ENCODE measurements at places on chromosomes 5 and 9.
A peak's percentile ranks its signal among the peaks of the same experiment; 100 is the strongest.

DNA sequence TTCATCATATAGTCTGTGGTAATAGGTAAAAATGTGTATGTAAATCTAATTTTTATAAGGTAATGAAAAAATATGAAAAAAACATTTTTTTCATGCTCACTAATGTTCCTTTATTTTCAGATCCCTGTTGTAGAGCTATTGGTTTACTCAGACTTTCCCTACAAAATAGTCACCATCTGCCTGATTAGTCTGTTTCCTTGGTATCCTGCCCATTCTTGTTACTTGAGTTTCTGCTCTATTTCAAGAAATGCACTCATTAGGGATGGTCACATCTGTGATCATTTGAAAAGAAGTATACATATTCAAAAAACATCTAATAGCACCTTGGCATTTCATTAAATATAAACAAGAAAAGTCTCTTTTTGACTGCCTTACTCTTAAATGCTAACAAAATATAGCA lies 21.6 kb upstream of the RASA1 start:
- no peak for DNase-seq
- H3K4me1 ChIP-seq = peaks cover 2% of the 10 kb centered on the region
- H3K27me3 ChIP-seq = peaks cover 5% of the 10 kb centered on the region
- no peak overlapping the region for H3K4me3 ChIP-seq
- H3K36me3 ChIP-seq = no peaks in the 10 kb centered on the region

DNA sequence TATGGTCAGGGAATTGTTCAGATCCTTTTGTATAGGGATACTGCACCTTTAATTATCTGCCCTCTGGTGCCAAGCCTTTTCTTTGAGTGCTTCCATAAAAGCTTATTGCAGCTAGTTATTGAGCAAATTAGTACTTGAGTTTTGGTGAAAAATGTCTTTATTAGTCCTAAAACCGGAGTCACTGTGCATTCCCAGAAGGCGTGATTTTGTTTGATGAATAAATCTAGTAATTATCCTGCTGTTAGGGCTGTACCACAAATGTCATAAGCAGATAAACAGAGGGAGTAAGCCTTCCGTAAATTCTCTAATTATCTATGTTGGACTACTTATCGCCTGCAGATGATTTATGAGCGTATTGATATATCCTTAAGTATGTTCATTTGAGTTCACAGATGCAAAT lies 620.7 kb upstream of the ARRDC3 start:
- no peak overlapping the region for H3K27ac ChIP-seq
- H3K36me3 ChIP-seq = no peaks in the 10 kb centered on the region
- no peak overlapping the region for H3K4me3 ChIP-seq
- no peaks in the 10 kb centered on the region for H3K4me1 ChIP-seq

- no peaks in the 10 kb centered on the region for H3K4me1 ChIP-seq
- no peak overlapping the region for H3K4me3 ChIP-seq
- DNase-seq = no peak
- H3K36me3 ChIP-seq = no peaks in the 10 kb centered on the region
- H3K27me3 ChIP-seq = peaks cover 10% of the 10 kb centered on the region
- H3K27ac ChIP-seq = no peak overlapping the region
These were observed 8.9 kb downstream of the OR13J1 start for GRCh38 chr9:35861161-35861897.

GRCh38 chr9:12854221-12854620 lies 79.4 kb downstream of the LURAP1L start:
- H3K4me3 ChIP-seq = no peak overlapping the region
- H3K27me3 ChIP-seq = no peaks in the 10 kb centered on the region
- H3K4me1 ChIP-seq = no peaks in the 10 kb centered on the region
- DNase-seq = no peak
- no peaks in the 10 kb centered on the region for H3K36me3 ChIP-seq

GRCh38 chr5:107418902-107419301 lies 251.8 kb downstream of the EFNA5 start:
- no peak for DNase-seq
- no peaks in the 10 kb centered on the region for H3K4me1 ChIP-seq
- H3K27ac ChIP-seq = no peak overlapping the region
- peaks cover 23% of the 10 kb centered on the region for H3K27me3 ChIP-seq
- H3K36me3 ChIP-seq = no peaks in the 10 kb centered on the region

DNA sequence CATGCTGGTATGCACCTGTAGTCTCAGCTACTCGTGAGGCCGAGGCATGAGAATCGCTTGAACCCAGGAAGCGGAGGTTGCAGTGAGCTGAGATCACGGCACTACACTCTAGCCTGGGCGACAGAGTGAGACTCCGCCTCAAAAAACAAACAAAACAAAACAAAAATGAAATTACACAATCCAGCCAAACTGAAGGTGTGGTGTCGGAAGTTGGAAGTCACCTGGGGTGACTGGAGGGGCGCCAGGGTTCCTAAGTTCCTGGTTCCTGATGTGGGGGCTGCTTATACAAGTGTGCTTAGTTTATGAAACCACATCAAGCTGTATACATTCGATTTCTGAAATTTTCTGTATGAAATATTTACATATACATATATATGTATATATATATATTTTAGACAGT lies 3.7 kb upstream of the DOLPP1 start:
- H3K36me3 ChIP-seq = no peaks in the 10 kb centered on the region
- DNase-seq = no peak
- peaks cover 13% of the 10 kb centered on the region for H3K4me1 ChIP-seq
- H3K4me3 ChIP-seq = no peak overlapping the region
- H3K27me3 ChIP-seq = no peaks in the 10 kb centered on the region

GRCh38 chr9:14072850-14073249 lies 241.1 kb downstream of the NFIB start:
- H3K36me3 ChIP-seq = no peaks in the 10 kb centered on the region
- DNase-seq = no peak
- H3K27me3 ChIP-seq = no peaks in the 10 kb centered on the region
- H3K27ac ChIP-seq = no peak overlapping the region

DNA sequence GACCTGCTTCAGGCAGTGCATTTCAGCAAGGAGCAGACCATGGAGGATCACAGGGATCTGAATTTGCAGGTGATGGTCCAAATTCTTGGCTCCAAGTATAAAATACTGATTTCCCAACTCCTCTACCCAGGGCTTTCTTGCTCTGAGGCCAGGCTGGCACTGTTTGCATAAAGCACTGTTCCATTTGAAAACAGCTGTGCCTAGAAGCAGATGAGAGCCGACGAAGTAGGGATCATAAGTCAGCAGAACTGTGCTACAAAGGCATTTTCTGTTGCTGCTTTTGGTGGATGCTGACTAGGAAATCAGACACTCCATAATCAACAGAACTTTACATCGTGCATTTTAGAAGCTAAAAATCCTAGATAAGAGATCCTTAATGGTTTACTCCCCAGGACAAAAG lies 126.4 kb downstream of the MAT2B start:
- no peak overlapping the region for H3K4me3 ChIP-seq
- DNase-seq = no peak

- DNase-seq = no peak
- H3K4me1 ChIP-seq = no peaks in the 10 kb centered on the region
- H3K27me3 ChIP-seq = peaks cover 6% of the 10 kb centered on the region
- H3K36me3 ChIP-seq = peaks cover 5% of the 10 kb centered on the region
These were observed 114.8 kb upstream of the FAM120A start for GRCh38 chr9:93336720-93337119.

DNA sequence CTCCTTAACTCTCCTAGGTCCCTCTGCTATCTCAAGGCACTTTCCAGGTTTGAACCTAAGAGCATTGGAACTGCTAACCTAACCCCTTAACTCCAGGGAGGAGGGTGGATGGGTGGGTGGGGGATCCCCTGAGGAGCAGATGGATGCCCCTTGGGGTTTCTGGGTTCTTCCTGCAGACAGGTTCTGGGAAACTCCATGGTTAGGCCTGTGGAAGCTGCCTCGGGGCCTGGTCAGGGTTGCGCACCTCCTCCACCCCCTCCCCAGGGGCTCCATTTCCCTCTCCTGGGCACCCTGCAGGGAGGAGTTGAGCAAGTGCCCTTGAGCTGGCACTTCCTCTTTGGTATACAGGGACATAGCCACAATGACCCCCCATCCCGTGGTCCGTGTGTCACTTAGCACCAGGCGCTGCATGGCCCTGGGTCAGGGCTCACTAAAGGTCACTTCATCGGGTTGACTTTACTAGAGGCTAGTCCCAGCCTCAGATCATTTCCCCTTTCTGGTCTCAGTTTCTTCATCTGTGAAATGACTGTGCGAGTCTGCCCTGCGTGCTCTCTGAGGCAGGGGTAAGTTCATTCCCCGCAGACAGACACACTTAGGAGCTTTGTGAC lies 16.0 kb downstream of the CXXC5 start:
- H3K4me3 ChIP-seq = no peak overlapping the region
- no peak overlapping the region for H3K27ac ChIP-seq

- peaks cover 3% of the 10 kb centered on the region for H3K4me1 ChIP-seq
- peaks cover 45% of the 10 kb centered on the region for H3K36me3 ChIP-seq
- H3K27me3 ChIP-seq = no peaks in the 10 kb centered on the region
- DNase-seq = no peak
- no peak overlapping the region for H3K27ac ChIP-seq
- no peak overlapping the region for H3K4me3 ChIP-seq
These were observed 134.2 kb downstream of the ARHGAP26 start for GRCh38 chr5:142904416-142904815.

GRCh38 chr5:109690242-109690974 lies 681 bp downstream of the MAN2A1 start:
- H3K4me3 ChIP-seq = peak overlapping the region; percentile 86
- H3K36me3 ChIP-seq = peaks cover 10% of the 10 kb centered on the region
- peaks cover 47% of the 10 kb centered on the region for H3K4me1 ChIP-seq
- peak overlapping the region; percentile 88 for H3K27ac ChIP-seq
- peaks cover 5% of the 10 kb centered on the region for H3K27me3 ChIP-seq
- DNase-seq = peak; percentile 26

DNA sequence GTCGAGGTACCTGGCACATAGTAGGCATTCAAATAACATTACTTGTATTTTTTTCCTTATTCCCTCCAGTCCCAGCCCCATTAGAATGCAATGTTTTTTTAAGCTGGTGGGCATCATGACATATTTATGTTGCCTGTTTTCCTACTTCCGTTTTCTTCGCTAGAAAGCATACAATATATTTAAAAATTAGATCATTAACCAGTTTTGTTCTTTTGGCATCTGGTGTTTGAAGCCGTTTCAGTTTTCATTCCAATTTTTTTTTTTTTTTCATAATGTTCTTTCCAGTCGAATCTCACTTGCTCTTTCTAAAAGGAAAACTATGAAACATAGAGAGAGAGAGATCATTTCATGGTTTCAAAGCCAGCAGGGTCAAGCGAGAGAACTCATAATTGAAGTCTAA lies 228.3 kb upstream of the C9orf72 start:
- H3K4me3 ChIP-seq = no peak overlapping the region
- peaks cover 11% of the 10 kb centered on the region for H3K27me3 ChIP-seq
- DNase-seq = no peak
- H3K36me3 ChIP-seq = no peaks in the 10 kb centered on the region
- no peak overlapping the region for H3K27ac ChIP-seq

DNA sequence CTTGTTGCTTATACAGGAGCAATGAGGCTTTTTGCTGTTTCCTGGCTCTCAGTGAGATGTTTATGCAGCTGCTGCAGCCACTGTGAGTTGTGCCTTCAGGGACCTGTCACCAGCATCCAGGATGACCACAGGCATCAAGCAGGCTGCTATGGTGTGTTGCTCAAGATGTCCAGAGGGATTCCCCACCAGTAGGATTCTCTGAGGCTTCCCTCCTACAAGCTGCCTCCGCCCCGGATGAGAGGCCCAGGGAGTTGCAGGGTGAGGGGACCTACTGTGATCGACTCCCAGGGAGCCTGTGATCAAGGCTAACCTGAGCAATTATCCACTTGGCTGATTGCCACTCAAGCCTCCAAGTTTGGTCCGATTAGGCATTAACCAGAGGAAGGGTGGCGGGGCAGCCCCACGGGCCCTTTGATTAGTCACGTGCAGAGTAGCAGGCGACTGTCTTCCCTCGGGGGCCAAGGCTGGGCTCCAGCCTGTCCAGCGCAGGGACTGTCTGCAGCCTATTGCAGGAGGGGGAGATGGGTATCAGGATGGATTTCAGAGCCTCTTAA lies 1.8 kb upstream of the FAT2 start:
- no peaks in the 10 kb centered on the region for H3K4me1 ChIP-seq
- DNase-seq = no peak
- H3K4me3 ChIP-seq = no peak overlapping the region
- H3K36me3 ChIP-seq = no peaks in the 10 kb centered on the region
- no peak overlapping the region for H3K27ac ChIP-seq

DNA sequence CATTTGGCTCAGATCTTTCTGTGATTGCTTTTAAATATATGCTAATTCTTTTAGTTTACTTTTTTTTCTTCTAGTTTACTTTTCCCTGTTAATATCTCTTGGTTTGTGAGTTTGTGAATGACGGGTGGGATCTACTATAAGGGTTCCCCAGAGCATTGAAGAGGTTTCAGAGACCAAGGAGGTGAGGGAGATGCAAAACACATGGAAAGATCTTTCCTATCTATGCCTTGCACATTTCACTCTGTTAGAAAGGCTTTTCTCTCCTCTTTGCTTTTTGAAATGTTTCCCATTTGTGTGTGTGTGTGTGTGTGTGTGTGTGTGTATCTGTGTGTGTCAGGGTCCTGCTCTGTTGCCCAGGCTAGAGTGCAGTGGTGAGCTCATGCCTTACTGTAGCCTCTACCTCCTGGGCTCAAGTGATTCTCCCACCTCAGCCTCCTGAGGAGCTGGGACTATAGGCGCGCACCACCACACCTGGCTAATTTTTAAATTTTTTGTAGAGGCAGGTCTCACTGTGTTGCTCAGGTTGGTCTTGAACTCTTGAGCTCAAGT lies 50.7 kb downstream of the CNTLN start:
- H3K36me3 ChIP-seq = no peaks in the 10 kb centered on the region
- DNase-seq = no peak
- H3K27ac ChIP-seq = no peak overlapping the region
- H3K4me3 ChIP-seq = no peak overlapping the region
- H3K4me1 ChIP-seq = no peaks in the 10 kb centered on the region
- no peaks in the 10 kb centered on the region for H3K27me3 ChIP-seq

- H3K27ac ChIP-seq = no peak overlapping the region
- H3K4me3 ChIP-seq = no peak overlapping the region
- no peak for DNase-seq
- peaks cover 8% of the 10 kb centered on the region for H3K36me3 ChIP-seq
- peaks cover 21% of the 10 kb centered on the region for H3K4me1 ChIP-seq
- peaks cover 8% of the 10 kb centered on the region for H3K27me3 ChIP-seq
These were observed 3.3 kb upstream of the CLTA start for GRCh38 chr9:36187414-36187813.

DNA sequence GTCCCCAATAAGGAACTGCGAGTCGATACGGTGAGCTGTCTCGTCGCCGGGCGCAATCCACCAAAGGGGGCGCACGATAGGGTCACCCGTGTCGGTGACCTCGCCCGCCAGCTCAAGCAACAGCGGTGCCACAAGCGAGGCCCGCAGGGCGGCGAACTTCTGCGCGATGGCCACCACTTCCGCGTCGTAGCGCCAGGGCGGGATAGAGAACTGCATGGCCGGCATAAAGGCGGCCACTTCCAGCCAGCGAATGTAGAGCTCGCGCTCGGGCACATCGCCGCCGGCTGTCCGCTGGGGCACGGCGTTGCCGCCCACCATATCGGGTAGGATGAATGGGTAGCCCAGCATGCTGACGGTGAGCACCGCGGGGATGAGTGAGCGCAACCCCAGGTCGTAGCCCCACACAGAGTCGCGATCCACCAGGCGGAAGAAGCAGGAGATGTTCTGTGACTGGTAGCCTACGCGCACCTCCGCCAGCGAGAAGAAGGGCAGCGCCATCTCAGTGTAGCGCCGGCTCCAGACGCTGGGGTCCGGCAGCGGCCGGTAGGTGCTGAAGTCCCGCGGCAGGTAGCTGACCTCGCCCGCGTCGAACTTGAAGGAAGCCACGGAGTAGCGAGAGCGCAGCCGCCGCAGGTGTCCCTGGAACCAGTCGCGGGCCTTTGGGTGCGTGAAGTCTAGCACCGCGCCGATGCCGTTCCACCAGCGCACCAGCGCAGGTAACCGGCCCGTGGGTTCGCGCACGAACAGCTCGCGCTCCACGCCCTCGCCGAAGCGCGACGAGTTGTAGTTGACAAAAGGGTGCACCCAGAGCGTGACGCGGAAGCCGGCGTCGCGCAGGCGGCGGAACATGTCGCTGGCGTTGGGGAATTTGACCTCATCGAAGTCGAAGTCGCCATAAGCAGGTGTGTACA lies 5.5 kb downstream of the MYORG start:
- H3K27ac ChIP-seq = no peak overlapping the region

Measured in activated T-helper 2 cell treated with anti-CD3 and anti-CD28 coated beads, Interferon-gamma antibody, Interleukin-2, Interleukin-4, amounts not matched to agents 10 μg/mL and 5 μg/mL and 100 μg/mL, durations not matched to agents 14 hours and 24 hours and 36 hours (primary cell).